Aorta (tissue), 5 donors: ENCODE measurements at places on chromosomes 2 and 18. TPM values are rescaled to one million over a fixed set of nuclear protein-coding genes. Genes with fewer than 3 reads are reported as not detected.

CCT7 gene
- 128 TPM for total RNA-seq

ELAC1 gene
- total RNA-seq, result 7.3 TPM

LHCGR gene
- 0.42 TPM for total RNA-seq

NDC80 gene
- total RNA-seq, result 0.29 TPM

TMEM178A gene
- total RNA-seq, result 2.0 TPM

ZSWIM2 gene
- total RNA-seq, result not detected

- no peak overlapping the region for H3K27ac ChIP-seq
- H3K36me3 ChIP-seq, result no peaks in the 10 kb centered on the region
- H3K4me3 ChIP-seq, result no peak overlapping the region
- DNase-seq, result peak; percentile 45
- peaks cover 15% of the 10 kb centered on the region for H3K4me1 ChIP-seq
- H3K27me3 ChIP-seq, result no peaks in the 10 kb centered on the region
Observed at GRCh38 chr18:48825101-48825745, 125.5 kb downstream of the SMAD7 start.

DNA sequence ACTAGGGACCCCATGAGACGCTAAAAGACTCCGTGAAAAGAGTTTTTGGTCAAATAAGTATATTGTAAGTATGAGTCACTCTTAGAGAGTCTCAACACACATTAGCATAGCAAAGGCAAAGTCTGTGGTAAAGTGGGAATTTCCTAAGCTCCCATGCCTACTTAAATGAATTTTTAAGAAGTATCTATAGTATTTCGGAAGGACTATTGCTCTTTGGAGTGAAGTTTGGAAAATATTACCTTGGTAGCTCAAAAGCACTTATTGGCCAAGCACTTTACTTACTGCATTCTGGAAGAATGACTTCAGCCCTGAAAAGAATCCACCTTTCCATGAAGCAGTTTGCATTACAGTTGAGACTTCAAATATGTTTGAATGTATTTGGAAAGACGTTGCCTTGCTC is 57.1 kb downstream of the CAVIN2 start:
- no peak overlapping the region for H3K27ac ChIP-seq
- no peak overlapping the region for H3K4me3 ChIP-seq
- H3K27me3 ChIP-seq, result no peaks in the 10 kb centered on the region
- no peaks in the 10 kb centered on the region for H3K4me1 ChIP-seq

- H3K4me1 ChIP-seq, result no peaks in the 10 kb centered on the region
- H3K27ac ChIP-seq, result no peak overlapping the region
- H3K27me3 ChIP-seq, result no peaks in the 10 kb centered on the region
- no peak for DNase-seq
- no peak overlapping the region for H3K4me3 ChIP-seq
Observed at GRCh38 chr2:119123389-119123788, 35.2 kb downstream of the C1QL2 start.

- DNase-seq, result no peak
- H3K27me3 ChIP-seq, result no peaks in the 10 kb centered on the region
- H3K36me3 ChIP-seq, result no peaks in the 10 kb centered on the region
- H3K4me3 ChIP-seq, result no peak overlapping the region
- H3K27ac ChIP-seq, result no peak overlapping the region
- H3K4me1 ChIP-seq, result peaks cover 5% of the 10 kb centered on the region
Observed at GRCh38 chr2:25651066-25651465, 22.3 kb downstream of the DTNB start.

DNA sequence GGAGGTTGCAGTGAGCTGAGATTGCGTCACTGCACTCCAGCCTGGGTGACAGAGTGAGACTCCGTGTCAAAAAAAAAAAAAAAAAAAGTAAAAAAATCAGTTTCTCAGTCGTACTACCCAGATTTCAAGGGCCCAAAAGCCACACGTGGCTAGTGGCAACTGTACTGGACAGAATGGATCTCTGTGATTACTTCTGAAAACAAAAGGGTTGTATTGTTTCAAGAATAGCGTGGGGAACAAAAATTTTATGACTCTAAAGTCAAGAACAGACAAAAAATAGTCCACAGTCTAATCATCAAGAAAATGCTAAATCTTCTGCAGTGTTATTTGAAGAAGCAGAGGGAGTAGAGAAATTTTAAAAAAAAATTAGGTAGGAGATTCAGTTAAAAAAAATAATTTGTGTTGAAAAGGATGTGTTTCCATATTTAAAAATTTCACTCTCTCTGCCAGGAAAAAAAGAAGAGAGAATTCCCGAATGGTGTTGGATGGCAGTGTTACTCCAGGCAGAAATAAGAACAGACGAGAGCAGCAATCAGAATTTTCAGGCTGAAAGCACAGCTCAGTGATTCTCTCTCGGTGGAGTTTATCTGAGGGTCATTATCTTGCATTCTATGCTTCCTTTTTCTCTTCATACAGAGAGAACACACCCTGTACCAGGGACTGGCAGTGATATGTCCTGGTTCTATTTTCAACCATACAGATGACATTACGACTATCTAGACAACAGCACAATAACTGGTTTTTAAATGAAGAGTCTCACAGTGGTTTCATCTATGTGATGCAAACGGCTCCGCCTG is 61.8 kb downstream of the CABYR start:
- H3K4me1 ChIP-seq, result peaks cover 1% of the 10 kb centered on the region
- H3K4me3 ChIP-seq, result no peak overlapping the region
- no peak overlapping the region for H3K27ac ChIP-seq

DNA sequence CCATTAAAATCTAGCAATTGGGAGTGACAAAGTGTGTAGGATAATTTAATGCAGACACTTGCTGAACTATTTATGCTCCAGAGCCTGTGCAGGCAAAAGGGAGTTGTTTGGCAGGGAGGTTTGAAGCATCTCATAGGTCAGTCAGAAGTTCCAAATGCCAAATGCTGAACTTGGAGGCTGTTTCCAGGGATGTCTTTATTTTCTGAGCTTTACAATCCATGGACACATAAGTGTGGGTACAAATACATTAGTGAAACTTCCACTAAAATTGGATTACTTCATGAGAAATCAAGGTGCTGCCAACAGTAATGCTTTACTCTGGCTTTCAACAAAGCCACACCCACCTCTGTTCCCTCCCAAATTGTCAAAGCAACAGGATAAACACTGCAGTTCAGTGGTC is 422.1 kb upstream of the SETBP1 start:
- H3K36me3 ChIP-seq, result no peaks in the 10 kb centered on the region
- H3K27me3 ChIP-seq, result no peaks in the 10 kb centered on the region

GRCh38 chr18:55096263-55096951 is 137.1 kb upstream of the CCDC68 start:
- no peak for DNase-seq
- no peaks in the 10 kb centered on the region for H3K27me3 ChIP-seq
- H3K36me3 ChIP-seq, result no peaks in the 10 kb centered on the region
- peaks cover 2% of the 10 kb centered on the region for H3K4me1 ChIP-seq
- no peak overlapping the region for H3K27ac ChIP-seq

DNA sequence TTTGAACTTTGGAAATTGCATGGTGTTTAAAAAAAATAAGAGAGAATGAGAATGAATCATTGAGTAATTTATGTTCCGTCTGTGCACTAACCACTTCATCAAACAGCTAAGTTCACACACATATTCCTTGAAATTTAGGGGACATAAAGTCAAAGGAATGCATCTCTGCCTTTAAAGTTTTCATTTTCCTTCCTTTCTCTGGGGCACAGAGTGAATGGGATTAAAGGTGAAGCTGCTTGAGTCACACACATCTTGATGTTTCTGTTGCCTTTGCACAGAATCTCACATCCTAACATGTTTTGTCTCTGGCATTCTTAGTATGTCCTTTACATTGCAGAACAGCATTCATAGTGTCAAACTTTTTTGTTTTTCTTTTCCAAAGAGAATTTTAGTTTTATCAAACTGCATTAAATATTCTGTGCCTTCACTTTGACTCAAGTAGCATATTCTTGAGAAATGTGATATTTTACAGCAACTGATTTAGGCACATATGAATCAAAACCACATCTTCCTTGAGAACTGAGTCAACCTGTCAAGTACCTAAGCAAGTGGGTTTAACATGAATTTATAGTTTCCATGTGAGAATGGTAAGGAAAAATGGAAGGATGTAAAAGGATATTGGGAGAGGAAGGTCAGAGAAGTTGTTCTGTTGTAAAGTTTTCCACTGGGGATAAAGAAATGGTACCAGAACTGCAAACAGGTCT is 169.1 kb upstream of the THUMPD2 start:
- H3K4me3 ChIP-seq, result no peak overlapping the region
- H3K27ac ChIP-seq, result no peak overlapping the region
- H3K4me1 ChIP-seq, result no peaks in the 10 kb centered on the region
- no peaks in the 10 kb centered on the region for H3K27me3 ChIP-seq
- DNase-seq, result no peak

DNA sequence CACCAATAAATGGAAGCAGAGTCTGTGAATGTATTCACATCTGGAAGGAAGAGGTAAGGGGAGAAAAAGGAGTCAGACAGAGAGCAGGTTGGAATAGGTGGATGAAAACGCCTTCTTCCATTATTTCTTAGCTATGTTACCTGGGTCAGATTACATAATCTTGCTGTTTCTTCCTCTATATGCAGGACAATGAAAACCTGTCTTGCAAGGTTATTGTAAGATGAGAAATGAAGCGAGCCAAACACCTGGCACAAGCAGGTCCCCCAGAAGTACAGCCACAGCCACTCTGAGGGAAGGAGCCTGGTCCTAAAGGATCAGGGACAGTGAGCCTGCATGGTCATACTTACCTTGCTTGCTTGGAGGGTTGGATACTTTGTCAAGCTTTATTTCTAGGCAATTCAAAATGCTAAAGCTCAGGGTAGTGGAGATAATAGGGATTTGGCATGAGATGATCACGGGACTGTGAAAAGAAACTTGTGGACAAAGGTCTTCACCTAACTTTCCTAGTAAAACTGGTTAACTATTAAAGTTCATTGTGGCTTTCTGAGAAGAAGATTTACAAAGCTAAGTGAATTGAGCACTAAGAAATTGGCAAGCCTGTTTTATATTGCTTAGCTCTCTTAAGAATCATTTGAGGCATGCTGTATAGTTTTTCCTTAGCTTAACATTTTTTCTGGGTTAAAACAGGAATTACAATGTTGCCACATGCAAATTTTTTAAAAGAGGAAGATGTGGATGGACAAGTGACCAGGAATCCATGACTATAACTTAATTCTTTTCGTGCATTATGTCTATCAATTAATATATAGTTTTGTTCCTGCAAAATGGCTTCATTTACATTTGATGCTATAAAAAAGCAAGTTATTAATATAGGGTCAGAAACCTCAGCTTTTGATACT is 15.7 kb upstream of the PLA2R1 start:
- H3K27ac ChIP-seq, result no peak overlapping the region
- no peak for DNase-seq
- no peaks in the 10 kb centered on the region for H3K27me3 ChIP-seq
- no peaks in the 10 kb centered on the region for H3K4me1 ChIP-seq
- no peaks in the 10 kb centered on the region for H3K36me3 ChIP-seq

DNA sequence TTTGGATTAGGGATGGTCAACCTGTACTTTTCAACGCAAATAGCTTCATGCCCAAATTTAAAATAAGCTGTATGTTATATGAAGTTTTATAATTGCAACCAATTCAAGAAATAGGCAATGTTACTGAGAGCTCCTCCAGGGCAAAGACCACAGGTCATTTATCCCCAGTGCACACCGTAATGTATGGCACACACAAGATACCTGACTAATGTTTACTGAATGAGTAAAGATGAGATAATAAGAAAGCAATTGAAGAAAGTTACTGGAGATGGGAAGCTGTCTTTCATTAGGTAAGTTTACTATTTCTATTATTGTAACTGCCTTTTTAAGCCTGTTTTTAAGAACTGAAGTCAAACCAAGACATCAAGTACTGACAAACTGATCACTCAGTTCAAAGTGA is 184.5 kb upstream of the VRK2 start:
- H3K27me3 ChIP-seq, result no peaks in the 10 kb centered on the region
- no peaks in the 10 kb centered on the region for H3K4me1 ChIP-seq
- DNase-seq, result no peak
- H3K4me3 ChIP-seq, result no peak overlapping the region

- H3K4me1 ChIP-seq, result no peaks in the 10 kb centered on the region
- DNase-seq, result no peak
- H3K27ac ChIP-seq, result no peak overlapping the region
- no peaks in the 10 kb centered on the region for H3K36me3 ChIP-seq
Observed at GRCh38 chr18:26453386-26453901, 94.9 kb downstream of the KCTD1 start.

DNA sequence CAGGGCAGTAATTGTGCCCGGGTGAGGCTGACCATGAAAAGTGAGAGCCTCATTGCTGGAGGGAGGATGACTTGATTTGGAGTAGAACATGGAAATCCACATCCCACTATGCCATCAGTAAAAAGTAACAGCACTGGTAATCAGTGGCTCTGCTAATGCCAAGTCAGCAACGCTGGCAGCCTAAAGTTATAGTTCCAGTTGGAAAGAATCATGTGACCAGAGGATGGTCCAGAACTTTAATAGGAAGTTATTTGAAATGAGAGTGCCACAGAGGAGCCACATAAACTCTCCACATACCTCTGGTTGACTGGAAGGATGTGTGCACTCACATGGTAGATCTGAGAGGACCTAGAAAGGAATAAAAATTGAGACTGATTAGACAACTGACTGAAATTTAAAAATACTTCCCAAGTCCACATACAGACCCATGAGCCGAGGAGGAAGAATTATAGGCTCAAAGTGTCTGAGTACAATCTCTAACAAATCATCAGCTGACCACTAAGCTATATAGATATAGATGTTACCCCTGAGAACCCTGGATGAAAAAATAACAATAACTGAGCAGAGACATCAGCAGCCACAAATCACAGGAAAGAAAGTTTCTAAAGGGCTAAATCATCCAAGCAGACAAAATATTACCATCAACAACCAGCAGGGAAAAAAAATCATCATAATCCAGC is 346.8 kb downstream of the STK39 start:
- no peaks in the 10 kb centered on the region for H3K27me3 ChIP-seq
- H3K4me1 ChIP-seq, result no peaks in the 10 kb centered on the region
- DNase-seq, result no peak
- no peak overlapping the region for H3K4me3 ChIP-seq
- H3K36me3 ChIP-seq, result no peaks in the 10 kb centered on the region

- H3K27me3 ChIP-seq, result no peaks in the 10 kb centered on the region
- no peak overlapping the region for H3K4me3 ChIP-seq
- no peaks in the 10 kb centered on the region for H3K36me3 ChIP-seq
- H3K27ac ChIP-seq, result no peak overlapping the region
Observed at GRCh38 chr2:27956888-27957287, 66.4 kb downstream of the BABAM2 start.

DNA sequence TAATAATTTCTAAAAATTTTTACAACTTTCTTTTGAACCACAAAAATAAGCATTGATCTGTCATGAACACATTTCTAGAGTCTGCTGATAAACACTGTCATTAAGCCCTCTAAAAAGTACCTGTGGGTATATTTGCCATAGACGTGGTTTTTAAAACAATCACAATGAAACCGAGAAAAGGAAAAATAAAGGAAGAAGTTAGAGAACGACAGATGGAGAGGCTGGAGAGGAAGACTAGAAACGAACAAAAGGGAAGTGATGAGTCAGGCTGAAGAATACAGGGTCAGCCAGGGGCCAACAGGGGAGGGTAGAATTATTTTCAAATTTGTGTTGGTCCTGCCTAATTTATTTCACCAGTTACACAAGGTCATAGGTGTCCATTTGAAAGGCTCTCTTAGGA is 62.0 kb downstream of the MYL12B start:
- no peak overlapping the region for H3K27ac ChIP-seq
- no peak overlapping the region for H3K4me3 ChIP-seq
- H3K4me1 ChIP-seq, result no peaks in the 10 kb centered on the region
- no peak for DNase-seq
- no peaks in the 10 kb centered on the region for H3K27me3 ChIP-seq
